Tibial artery (tissue), 4 donors: ENCODE measurements at places on chromosomes 5 and 9.

GRCh38 chr9:336039-336438 is 121.4 kb downstream of the DOCK8 start:
- no peak for DNase-seq

GRCh38 chr5:66932457-66932856 is 264.1 kb downstream of the CD180 start:
- DNase-seq = no peak

DNA sequence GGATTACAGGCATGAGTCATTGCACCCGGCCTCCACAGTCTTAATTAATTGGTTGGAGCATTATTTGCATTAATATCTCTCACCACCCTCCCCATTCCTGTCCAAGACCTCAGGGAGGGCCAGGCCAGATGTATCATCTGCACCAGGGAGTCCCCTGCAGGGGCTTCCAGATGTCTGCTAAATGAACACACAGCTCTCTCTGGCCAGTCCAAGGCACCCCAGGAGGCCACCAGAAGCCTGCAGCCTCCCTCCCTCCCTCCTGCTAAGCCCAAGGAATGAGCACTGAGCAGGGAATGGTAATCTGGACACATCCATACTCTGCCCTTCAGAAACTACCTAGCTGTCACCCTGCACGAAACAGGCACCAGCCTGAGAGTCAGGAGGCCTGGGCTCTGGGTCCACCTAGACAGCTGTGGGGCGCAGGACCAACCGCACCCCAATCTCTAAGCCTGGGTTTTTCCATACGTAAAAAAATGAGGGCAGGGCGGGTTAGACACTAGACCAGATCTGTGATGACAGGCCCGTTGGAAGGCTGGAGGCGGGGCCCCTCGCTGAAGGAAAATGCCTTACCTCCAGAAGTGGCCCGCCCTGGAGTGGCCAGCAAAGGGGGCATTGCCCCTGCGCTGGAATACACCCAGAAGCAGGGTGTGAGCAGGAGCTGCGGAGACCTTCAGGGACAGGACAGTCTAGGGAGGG is 8.3 kb downstream of the CIZ1 start:
- no peak for DNase-seq

DNA sequence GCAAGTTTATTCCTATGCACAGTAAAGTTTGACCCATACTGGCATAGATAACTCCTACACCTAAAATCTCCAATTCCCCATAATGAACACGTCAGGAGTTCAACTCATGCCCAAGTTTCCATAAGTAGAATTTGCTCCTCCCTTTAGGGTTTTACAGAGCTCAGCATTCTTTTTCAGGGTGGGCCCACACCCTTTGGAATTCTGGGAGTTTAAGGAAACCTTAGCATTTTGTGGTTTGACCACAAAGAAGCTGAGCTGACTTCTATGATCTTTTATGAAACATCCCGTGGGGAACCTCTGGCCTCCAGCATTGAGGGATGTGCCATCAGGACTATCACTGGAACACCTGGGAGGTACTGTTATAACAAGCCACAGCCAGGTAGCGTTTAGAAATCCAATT is 220.6 kb upstream of the MAP3K1 start:
- no peak for DNase-seq
